Activated naive CD4-positive, alpha-beta T cell treated with anti-CD3 and anti-CD28 coated beads, Interleukin-2, amount 50 U/mL, for 72 hours (primary cell): ENCODE measurements at places on chromosomes 2 and 18. TPM values are rescaled to one million over a fixed set of nuclear protein-coding genes. Genes with fewer than 3 reads are reported as not detected.

DNA sequence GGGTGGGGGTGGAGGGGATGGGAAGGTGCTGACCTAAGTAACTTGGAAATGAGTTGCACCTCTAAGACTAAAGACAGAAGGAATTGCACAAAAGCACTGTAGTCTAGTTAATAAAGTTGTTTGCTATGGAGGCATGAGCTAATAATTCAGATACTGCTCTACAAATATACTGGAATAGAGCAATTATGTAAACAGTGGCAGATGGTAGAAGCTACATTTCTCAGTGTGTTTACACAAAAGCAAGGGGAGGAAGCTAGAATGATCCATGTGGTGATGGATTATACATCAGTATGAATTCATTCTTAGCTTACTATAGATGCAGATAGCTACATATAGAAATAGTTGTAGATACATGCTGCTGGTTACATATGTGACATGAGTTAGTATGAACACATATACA is 27.6 kb upstream of the UBE2F start:
- no peak for DNase-seq

GRCh38 chr2:1673160-1673944 is 71.0 kb downstream of the PXDN start:
- no peak for DNase-seq

MORN2 gene
- total RNA-seq = 7.6 TPM

PLGLB1 gene
- total RNA-seq = 0.50 TPM

CAVIN2 gene
- total RNA-seq = not detected
